ENCODE measurements at places on chromosomes 11 and 22.

GRCh38 chr11:71486320-71486719 lies 33.3 kb downstream of the NADSYN1 start:
- DNase-seq = no peak

DNA sequence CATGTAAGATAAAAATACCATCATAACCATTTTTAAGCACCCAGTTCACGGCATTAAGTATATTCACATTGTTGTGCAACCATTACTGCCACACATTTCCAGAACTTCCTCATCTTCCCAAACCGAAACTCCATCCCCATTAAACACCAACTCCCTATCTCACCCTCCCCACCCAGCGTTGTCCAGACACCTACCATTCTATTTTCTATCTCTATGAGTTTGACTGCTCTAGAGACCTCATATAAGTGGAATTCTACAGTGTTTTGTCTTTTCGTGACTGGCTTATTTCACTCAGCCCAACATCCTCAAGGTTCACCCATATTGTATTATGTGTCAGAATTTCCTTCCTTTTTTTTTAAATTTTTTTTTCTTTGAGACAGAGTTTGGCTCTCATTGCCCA lies 45.2 kb downstream of the PPFIA1 start:
- no peak for DNase-seq

DNA sequence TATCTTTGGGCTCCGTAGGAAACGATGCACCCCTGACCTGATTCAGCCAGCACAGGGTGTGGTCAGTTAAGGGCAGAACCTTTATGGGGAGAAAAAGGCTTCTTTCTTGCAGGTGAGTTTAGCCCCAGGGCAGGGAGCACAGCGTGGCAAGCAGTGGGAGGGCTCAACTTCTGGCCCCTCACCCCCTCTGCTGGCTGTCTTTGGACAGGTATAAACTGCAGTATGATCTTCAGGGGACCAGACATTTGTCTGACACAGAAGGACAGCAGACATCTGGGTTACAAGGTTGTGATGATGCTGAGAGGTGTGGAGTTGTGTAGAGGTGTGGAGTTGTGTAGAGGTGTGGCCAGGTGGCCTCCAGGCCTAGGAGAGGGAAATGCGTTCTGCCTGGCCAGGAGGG lies 324.0 kb upstream of the PLET1 start:
- DNase-seq = no peak

DNA sequence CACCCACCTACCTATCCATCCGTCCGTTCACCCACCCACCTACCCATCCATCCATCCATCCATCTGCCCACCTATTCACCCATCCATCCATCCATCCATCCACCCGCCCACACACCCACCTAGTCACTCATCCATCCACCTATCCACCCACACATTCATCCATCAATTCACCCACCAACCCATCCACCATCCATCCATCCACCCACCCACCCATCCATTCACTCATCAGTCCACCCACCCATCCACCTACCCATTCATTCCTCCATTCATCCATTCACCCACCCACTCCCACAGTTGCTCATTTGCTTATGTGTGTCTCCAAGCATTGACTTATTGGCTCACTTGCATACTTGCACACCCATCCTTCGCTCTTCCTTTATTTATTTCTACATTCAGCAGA lies 50.1 kb downstream of the MYO7A start:
- no peak for DNase-seq

DNA sequence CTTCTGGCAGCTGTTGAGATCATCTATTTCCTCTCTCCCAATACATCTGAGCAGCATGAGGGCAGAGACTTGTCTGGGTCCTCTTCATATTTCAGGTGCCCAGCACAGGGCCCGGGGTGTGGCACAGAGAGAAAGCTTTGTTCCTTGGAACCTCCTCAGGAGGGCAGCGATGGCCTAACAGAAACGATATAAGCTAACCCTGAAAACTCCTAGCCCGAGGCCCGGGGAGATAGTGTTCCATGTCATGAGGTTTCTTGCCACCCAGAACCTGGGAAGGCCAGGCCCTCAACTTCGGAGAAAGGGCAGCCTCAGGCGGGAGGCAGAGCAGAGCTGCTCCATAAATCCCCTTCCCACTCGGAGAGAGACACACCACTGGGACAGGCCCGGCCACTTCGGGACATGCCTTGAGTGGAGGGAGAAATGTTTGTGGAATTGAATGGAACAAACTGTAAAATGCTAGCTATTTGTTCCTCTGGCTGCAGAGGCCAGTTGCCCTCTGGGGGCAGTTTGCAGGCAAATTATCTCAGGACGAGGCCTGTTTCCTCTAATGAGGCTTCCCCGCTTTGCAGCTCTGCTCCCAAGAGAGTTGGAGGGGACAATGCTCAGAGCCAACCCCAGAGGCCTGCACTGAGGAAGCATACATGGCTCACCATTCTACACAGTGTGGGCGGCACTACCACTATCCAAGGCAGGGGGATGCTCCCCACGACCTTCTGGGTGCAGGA lies 11.6 kb downstream of the ARRB1 start:
- DNase-seq = no peak

Measured in GM19239 (cell line).